ENCODE measurements at places on chromosomes 13 and 19. TPM values are rescaled to one million over a fixed set of nuclear protein-coding genes. Genes with fewer than 3 reads are reported as not detected.

GRCh38 chr13:39130301-39130700, 92.0 kb downstream of the NHLRC3 start:
- DNase-seq: no peak

IGFLR1 gene
- polyA plus RNA-seq: 4.3 TPM

DNA sequence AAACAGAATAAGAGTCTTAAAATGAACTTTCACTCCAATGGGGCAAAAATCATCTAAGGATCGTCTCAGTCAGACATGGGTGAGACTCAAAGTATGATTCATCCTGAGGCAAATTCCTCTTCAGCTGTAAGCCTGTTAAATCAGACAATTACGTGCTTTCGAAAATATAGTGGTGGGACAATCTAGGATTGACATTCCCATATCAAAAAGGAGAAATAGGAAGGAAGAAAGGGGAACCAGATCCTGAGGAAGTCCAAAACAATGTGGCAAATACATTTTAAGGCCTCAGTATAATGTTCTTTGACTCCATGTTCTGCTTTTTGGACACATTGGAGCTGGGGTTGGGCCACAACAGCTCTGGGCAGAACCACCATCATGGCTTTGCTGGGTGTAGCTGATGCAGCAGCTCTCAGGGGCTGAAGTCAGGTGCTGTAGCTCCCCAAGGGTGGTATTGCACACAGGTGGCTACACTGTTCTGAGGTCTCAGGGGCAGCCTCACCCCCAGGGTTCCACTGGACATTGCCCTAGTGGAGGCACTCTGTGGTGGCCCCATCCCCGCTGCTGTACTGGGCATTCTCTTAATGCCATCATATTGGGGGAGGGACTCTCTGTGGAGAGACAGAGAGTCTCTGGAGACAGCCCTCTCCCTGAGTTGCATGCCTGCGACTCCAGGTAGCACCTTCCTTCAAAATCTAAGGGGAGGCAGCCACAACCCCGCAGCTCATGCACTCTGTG, 5.7 kb upstream of the FPR3 start:
- DNase-seq: no peak

GRCh38 chr13:30739761-30740642, 4.7 kb downstream of the ALOX5AP start:
- no peak for DNase-seq

GRCh38 chr13:93670866-93671265, 444.3 kb downstream of the GPC6 start:
- DNase-seq: no peak

DNA sequence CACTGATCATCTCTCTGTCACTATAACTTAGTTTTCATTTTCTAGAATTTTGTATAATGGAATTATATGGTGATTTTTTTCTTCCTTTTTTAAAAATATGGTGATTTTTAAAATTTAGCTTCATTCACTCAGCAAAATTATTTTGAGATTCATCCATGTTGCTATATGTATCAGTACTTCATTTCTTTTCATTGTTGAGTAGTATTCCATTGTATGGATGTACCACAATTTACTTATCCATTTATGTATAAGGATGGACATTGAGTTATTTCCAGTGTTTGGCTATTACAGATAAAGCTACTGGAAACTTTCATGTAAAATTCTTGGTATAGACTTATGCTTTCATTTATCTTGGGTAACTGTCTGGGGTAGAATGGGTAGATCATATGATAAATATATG, 12.8 kb downstream of the ZNF546 start:
- DNase-seq: no peak

KLK1 gene
- 2.1 TPM for polyA plus RNA-seq

Data from left renal pelvis (tissue), 4 donors.